ENCODE measurements at places on chromosomes 3 and 15.

DNA sequence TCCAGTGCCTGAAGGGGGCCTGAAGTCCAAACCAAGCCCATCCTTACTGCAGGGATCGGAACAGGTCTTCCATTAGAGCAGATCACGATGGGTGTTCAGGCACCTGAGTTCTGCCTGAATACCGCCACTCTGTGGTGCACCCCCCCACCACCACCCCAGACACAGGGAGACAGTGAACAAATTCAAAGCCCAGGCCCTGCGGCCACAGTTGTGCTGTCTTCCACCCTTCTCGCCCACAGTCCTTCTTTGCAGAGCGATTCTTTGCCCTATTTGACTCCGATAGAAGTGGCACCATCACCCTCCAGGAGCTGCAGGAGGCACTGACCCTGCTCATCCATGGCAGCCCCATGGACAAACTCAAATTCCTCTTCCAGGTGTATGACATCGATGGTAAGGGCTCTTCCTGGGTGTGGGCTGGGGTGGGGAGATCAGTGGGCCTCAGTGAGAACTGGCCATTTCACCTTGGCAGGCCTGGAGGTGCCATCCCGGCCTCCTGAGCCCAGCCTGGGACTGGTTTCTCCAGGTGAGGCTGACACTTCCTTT is 13.6 kb downstream of the NOX5 start:
- no peak for DNase-seq

DNA sequence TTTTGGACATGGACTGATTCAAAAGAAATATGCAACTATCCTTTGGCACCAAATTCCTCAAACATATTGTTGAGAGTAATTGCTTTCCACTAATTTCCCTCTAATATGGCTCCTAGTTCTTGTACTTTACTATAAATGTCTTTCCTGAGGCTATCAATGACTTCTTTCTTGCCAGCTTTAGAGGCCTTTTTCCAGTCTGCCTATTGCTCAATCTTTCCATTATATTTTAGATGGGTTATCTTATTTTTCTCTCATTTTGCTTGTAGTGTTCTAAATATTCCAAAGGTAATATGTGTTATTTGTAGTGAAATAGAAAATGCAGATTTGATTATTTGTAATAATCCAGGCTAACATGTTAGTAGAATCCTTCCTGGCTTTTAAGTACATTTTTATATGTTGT is 11.5 kb upstream of the TEX9 start:
- no peak for DNase-seq

DNA sequence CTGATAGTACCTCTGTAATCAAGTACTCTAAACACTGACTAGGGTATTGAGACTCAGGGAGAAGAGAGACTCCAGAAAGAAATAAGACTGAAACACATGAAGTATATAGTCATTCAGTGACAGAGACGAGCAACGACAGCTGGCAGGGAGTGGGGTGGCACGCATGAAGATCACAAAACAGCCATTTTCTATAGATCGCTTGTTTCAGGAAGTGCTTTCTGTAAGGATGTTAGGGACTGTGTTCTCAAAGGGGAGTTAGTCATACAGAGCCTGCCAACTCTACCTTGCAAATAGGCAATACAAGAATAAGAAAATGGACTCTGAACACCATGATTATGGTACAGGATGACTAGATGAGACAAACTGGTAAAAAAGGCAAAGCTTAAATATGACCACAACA is 139.5 kb downstream of the TBL1XR1 start:
- no peak for DNase-seq

GRCh38 chr15:98561169-98561941 is 87.0 kb upstream of the IGF1R start:
- DNase-seq: no peak

DNA sequence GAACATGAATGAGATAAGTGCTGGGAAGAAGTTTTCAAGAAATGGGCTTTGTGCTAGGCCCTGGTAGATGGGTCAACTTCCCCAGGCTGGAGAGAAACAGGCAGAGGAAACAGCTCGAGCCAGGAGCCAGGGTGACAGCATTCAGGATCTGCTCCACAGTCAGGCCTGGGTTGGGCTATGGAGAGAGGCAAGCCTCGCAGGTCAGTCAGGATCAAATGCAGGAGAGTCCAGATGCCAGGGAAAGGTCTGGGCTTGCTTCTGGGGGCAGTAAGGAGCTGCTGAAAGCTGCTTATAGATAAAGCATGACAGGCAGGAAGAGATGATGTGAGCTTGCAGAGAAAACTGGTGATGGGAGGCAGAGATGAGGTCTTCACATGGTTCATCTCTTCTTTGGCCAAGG is 11.0 kb upstream of the USP3 start:
- DNase-seq: no peak
